ENCODE measurements at places on chromosomes 5 and 9.

DNA sequence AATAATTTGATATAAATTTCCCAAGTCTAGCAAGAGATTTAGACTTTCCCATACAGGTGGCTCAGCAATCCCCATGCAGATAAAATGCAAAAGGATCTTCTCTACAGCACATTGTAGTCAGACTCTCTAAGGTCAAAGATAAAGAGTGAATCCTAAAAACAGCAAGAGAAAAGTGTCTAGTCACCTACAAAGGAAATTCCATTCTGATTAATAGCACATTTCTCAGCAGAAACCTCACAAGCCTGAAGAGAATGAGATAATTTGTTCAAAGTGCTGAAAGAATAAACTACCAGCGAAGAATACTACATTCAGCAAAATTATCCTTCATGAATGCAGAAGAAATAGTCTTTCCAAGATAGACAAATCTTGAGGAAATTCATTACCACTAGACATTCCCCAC, 493.3 kb downstream of the PRELID2 start:
- H3K4me3 ChIP-seq = no peak overlapping the region
- no peaks in the 10 kb centered on the region for H3K27me3 ChIP-seq
- H3K27ac ChIP-seq = no peak overlapping the region
- no peaks in the 10 kb centered on the region for H3K36me3 ChIP-seq
- no peak for DNase-seq

DNA sequence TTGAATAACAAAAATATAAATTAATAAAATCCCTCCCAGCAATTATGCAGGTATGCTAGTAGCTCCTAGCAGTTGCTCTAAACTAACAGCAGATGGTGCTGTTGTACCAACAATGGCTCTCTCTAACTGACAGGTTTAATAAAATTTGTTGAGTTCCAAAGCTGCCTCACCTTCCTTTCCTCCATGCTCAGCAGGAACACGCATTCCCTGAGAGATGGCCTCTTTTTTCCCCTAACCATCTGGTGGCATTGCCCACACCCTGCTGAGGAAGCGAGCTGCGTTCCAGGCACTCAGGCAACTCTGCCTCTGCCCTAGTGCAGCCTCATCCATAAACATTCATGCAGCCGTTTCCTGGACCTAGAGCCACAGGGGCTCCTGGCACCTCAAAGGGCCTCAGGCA, 106.2 kb downstream of the KLHL3 start:
- H3K27me3 ChIP-seq = no peaks in the 10 kb centered on the region
- no peak overlapping the region for H3K27ac ChIP-seq
- H3K4me1 ChIP-seq = peaks cover 8% of the 10 kb centered on the region

DNA sequence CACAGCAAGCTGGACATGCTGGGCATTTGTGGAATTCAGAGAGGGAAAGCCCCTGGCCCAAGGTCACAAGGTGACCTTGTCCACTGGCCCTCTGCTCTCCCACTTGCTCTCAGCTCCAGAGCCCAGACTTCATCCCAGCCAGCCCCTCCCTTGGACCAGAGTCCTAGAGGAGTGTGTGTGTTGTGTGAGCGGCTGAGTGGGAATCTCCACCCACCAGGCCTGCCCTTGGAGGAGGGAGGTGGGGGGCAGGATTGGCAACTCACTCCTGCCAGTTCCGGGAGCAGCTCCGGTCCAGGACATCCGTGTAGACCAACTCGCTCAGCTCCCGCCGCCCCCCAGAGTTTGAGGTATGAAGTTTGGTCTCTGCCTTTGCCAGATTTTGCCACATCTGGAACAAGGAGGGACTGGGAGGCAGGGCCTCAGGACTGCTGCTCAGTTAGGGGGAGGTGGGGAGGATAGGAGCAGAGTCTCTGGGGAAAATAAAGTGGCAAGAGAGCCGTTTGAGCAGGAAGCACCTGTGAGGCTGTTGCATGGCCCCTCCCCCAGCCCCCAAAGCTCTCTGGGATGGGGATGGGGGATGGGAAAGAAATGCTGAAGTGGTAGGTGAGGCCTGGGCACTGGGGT, 1.4 kb downstream of the MZB1 start:
- no peaks in the 10 kb centered on the region for H3K36me3 ChIP-seq
- peaks cover 16% of the 10 kb centered on the region for H3K4me1 ChIP-seq
- peak overlapping the region; percentile 32 for H3K27ac ChIP-seq
- peaks cover 14% of the 10 kb centered on the region for H3K27me3 ChIP-seq
- DNase-seq = peak; percentile 69

DNA sequence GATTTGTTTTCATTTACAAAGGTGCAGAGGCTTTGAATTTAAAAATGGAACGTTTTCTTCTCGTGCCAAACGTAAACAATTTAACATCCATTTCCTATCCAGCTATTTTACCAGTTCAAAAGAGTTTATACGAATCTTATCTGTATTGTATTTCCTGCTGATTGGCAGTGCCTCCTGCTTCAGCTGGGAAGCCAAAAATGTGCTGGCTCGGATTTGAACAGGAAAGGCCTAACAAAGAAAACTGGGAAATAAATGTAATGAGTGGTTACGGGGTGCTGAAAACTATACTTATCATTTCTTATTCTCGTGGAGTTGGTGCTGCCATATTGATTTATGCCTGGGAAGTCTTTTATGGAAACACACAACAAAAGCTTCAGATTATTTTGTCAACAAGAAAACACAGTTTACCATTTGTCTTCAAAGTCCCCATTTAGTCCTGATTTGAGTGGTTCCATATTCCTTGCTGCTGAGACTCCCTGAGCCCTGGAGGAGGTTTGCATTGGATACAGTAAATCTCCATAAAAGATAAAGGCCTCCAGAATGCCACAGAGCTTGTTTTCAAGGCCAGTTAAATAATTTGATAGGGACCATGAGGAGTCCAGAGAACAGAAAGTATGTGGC, 507.4 kb downstream of the RASEF start:
- H3K27me3 ChIP-seq = no peaks in the 10 kb centered on the region
- H3K4me3 ChIP-seq = no peak overlapping the region
- DNase-seq = no peak
- H3K27ac ChIP-seq = no peak overlapping the region

Measured in GM23338 (cell line).